ENCODE measurements at places on chromosomes 5 and 9.

GRCh38 chr5:110880413-110880812 lies 141.6 kb downstream of the SLC25A46 start:
- DNase-seq, result no peak

DNA sequence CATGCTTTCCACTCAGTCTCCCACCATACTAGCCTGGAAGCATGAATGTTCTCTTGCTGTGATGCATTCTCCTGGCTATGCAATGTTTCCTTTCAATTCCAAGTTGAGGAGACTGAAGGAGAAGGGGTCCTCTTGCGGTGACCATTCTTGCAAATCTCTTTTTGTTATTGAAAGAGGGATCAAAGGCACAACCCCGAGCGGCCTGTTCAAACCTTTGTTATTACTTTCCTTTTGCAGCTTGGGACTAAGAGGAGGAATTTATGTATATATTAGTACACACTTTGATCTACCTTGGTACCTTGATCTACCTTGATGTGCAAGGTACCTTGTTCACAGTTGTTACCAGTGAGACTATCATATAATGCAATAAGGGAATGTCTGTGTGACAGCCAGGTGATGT lies 147.3 kb downstream of the KCTD16 start:
- no peak for DNase-seq

GRCh38 chr5:65984098-65984885 lies 57.9 kb downstream of the ERBIN start:
- DNase-seq, result no peak

- DNase-seq, result no peak
These were observed 76.9 kb upstream of the NFIL3 start for GRCh38 chr9:91500509-91501014.

DNA sequence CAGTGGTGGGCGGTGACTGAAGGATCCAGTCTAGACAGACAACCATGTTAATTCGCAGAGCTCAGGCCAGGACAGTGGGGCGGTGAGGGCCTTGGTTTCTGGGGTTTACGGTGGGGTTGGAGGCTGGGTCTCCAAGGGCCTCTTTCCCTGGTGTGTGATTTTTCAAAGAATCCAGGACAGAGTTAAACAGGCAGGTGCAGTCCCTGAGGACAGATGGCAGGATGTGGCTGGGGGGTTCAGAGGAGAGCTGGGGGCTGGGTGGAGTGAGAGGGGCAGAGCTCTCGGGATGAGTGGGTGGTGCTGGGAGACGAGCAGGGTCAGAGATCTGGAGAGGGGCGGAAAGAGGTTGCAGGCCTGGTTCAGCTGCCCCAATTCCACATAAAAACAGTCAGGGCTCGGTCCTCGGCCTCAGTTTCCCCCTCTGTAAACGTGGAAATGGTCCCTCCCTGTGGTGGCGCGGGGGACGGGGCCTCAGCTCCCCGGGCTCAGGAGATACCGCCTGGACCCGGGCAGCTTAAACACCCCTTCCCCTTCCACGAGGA lies 145.9 kb downstream of the GAPVD1 start:
- no peak for DNase-seq

DNA sequence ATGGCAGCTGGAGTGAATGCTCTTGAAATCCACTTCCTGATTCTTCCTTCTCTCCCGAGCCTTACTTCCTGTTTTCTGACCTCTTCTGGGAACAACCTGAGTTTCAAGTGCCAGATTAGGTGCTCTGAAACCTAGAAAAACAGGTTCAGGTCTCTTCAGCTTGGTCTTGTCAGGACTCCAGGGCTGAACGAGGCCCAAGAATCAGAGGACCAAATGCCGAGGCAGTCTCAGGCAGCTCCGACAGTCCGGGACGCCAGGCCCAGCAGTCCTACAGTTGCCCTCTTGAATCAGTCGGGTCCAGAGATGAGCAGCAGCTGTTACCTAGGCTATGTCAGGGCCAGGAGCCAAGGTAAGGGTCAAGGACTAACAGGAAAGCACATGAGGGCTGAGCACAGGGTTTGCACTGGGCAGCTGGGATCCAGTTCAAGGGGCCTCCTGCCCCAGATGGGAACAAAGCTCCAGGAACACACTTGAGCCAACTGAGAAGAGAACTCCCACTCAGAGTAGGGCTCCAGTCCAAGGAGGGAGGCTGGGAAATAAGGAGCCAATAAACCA lies 38.3 kb upstream of the ADRA1B start:
- DNase-seq, result no peak

- DNase-seq, result no peak
These were observed 684 bp upstream of the MED7 start for GRCh38 chr5:157143127-157143971.

DNA sequence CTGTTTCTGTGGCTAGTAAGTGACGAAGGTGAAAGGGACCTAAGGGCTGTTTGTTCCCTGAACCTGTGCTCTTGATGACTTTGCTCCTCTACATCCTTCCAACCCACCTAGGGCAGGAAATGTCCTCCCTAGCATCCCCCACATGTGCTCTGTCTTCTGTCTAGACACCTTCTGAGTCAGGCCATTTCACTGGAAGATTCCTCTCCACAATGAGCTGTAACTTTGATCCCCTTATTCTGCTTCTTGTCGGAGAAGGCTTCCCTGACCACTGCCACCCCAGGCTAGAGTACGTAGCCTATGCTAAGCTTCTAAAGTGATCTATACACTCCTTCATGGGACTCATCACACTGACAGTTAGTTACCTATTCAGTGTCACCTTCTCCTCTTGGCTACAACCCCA lies 21.7 kb downstream of the SPAAR start:
- DNase-seq, result no peak

DNA sequence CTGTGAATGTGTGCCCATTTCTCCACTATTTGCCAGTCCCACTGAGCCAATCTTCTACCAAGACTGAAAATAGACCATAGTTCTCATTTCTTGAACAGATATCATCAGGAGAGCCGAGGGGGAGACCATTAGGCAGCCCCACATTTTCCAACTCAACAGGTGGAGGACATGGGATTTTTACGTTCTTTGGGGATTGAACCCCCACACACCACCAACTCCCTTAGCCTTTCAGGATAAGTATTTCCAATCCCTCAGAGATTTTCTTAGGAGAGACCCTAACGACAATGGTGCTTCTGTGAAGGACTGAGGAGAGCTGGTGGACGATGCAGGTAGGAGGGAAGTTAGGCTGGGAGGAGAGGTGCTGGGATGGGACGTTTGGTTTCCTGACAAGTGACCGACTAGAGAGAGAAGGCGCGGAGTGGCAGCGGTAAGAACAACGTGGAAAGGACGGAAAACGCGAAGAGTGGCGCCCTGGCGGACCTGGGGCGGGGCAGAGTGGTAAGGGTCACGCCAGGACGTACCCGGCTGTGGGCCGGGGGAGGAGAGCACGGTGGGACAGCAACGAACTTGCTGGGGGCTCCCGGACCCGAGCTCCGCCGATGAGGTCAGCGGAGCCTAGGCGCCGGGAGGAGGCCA lies 681 bp upstream of the CHSY3 start:
- no peak for DNase-seq

GRCh38 chr9:129762985-129763926 lies 10.4 kb upstream of the PTGES start:
- DNase-seq, result no peak

DNA sequence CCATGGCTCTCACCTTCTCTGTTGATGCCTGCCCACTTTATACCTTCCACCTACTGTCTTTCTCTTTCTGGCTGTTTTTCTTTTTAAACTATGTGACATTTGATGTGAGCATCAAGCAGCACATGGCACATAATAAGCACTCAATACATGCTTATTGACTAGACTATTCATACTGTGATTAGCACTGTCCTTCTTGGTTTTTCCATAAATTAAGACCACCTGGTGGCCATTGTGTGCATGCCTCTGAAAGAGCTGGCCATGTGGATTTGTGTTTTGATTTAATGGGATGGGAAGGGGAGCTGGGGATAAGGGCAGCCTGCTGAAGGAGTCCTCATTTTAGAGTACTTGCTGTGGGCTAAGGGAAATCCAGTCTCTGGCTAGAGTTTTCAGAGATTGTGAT lies 79.4 kb downstream of the ARHGEF28 start:
- DNase-seq, result no peak

DNA sequence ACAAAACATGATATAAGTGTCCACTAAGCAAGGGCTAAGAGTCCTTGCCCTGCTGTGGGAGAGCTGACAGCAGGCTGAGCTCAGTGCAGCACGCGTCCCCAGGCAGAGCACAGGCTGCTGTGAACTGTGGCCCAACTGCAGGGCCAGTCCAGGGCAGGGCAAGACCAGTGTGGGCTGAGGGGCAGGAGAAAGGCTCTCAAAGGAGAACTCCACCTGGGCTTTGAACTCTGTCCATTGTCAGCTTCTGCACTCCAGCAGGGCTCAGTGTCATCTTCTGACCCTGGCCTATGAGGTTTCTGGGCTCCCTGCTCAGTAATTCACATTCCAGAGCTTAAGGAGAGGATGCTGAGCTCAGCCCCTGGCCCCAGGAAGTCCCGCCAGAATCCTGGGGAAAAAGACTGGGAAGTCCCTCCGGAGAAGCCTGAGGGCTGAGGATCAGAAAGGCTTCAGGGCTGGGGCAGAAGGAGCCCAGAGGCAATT lies 37.4 kb downstream of the LHFPL2 start:
- DNase-seq, result no peak

DNA sequence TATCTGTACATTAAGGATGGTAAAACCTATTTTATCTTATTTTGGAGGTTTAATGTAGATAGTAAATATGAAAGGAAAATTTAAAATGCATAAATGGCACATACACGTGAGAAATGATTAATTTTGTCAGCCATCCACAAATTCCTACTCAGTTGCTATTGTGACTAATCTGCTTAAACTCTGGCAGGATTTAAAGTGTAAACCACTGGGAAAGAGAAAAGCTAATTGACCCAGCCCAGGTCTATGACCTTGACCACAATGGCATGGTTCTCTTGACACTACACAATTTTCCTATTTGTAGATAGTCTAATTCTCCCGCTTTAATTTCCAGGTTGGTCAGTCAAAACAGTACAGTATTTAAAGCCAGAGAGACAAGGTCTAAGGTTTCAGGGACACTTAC lies 459.0 kb upstream of the KLF4 start:
- no peak for DNase-seq

DNA sequence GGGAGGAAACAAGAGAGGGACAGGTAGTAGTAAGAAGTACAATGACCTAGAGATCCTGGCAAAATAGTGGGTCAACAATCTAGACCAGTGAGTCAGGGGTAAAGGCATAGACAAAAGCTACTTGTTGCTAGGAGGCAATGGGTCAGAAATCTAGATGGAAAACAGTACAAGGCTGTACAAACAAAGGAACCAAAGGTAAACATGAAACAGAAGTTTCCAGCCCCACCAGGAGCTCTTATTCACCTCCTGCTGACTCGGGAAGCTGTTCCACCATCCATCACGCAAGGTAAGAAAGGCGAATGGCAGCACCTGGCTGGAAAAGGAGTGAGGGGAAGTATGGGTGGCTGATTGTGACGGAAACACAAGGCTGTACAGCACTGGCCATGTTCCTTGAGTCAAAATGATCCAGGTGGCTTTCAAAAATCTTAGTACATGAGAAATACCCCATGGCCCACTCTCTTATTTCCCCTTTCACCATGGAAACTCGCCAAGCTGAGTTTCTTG lies 70.5 kb upstream of the RAI14 start:
- DNase-seq, result no peak

DNA sequence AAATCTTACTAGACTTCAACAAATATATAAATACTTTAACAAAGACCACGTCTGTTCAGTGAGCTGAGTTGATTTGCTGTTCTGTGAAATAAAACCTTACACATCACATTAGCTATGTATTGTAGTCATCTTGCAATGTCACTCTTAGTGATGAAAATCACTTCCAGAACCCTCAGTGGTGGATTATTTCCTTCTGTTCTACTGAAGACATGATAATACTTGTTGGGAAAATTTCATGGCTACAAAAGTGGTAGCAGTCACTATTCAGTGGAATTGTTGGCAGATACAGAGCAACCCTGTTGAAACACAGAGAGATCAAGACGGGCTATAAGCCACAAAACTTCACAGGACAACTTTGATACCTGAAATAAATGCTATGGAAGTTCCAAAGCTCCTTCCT lies 26.7 kb upstream of the FAM169A start:
- DNase-seq, result no peak

Measured in mesothelial cell of epicardium (in vitro differentiated cells).